ENCODE measurements at places on chromosomes 3 and 15. TPM values are rescaled to one million over a fixed set of nuclear protein-coding genes. Genes with fewer than 3 reads are reported as not detected.

Gene LRTM1
- not detected for total RNA-seq

Gene FBXW12
- total RNA-seq, result not detected

Gene EFCAB12
- 0.42 TPM for total RNA-seq

Gene XCR1
- total RNA-seq, result not detected

Gene VWA5B2
- 10.6 TPM for total RNA-seq

Gene SCN11A
- 0.05 TPM for total RNA-seq

Gene POLQ
- 12.3 TPM for total RNA-seq

Gene GOLGA8J
- total RNA-seq, result not detected

Gene SI
- not detected for total RNA-seq

Gene CEP19
- 2.7 TPM for total RNA-seq

Gene NR1I2
- 0.07 TPM for total RNA-seq

All from HCT116 (cell line).